ENCODE measurements at places on chromosomes 5 and 9. TPM values are rescaled to one million over a fixed set of nuclear protein-coding genes. Genes with fewer than 3 reads are reported as not detected.

- DNase-seq, result no peak
Measured at GRCh38 chr5:91129748-91130147, 253.4 kb downstream of the ARRDC3 start.

- peak; percentile 17 for DNase-seq
Measured at GRCh38 chr5:171484460-171484899, 65.0 kb downstream of the FGF18 start.

The PFDN1 gene
- 35.5 TPM for total RNA-seq

The GBA2 gene
- total RNA-seq, result 21.8 TPM

The ZBTB26 gene
- 5.1 TPM for total RNA-seq
